Stimulated activated CD4-positive, alpha-beta T cell treated with anti-CD3 and anti-CD28 coated beads, Interleukin-1b, Interleukin-23, amount 100 ng/mL, for 1 hour (primary cell): ENCODE measurements at places on chromosomes 5 and 9.

GRCh38 chr5:171867786-171868185 lies 82.2 kb downstream of the SMIM23 start:
- DNase-seq = no peak

DNA sequence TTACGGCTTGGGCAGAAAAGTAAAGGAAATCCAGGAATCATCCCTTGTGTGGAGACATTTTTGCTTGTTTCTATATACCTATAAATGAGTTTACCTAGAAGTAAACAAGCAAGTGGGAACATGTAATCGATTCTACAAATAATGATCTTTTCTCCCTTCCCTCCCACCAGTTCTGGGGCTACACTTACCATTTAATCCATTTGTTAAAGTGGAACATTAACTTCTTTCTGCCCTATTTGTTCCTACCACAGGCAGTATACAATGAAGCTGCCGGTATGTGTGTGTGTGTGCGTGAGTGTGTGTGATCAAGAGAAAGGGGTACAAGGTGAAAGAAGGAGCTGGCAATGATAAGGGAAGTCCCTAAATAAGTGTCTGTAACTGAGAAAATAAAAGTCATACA lies 26.4 kb upstream of the ELL2 start:
- DNase-seq = no peak

- no peak for DNase-seq
Measured at GRCh38 chr9:16426716-16427115, 443.8 kb downstream of the BNC2 start.

DNA sequence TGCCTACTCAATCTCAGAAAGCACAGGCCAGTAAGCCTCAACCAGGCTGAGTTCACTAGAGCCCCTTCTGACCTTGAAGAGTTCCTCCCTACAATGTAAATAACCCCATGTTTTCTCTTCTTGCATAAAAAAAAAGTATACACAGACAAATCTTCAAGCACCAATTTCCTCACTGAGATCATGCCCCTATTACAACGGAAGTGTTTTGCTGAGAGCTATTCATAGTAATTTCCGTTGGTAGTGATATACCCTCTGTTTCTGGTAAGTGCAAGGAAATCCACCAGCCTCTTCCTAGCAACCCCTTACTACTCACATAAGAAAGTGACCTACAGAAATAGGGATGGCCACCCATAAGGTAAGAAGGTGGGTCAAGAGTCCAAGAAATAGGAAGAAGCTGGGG lies 76.4 kb upstream of the TARS1 start:
- DNase-seq = no peak

GRCh38 chr9:91120200-91120599 lies 241.5 kb downstream of the AUH start:
- DNase-seq = no peak
